ENCODE measurements at places on chromosomes 4 and X. TPM values are rescaled to one million over a fixed set of nuclear protein-coding genes. Genes with fewer than 3 reads are reported as not detected.

Gene MAGEC3
- not detected for total RNA-seq

Gene DGKK
- total RNA-seq: not detected

Gene TSPAN6
- 67.5 TPM for total RNA-seq

Gene GYG2
- total RNA-seq: 1.0 TPM

Gene ADGRG4
- not detected for total RNA-seq

Gene SULT1E1
- total RNA-seq: 2.3 TPM

Gene SMIM31
- not detected for total RNA-seq

Gene CDKL5
- 5.1 TPM for total RNA-seq

Gene SUPT20HL2
- total RNA-seq: not detected

Gene MAGEC2
- total RNA-seq: not detected

Gene TRMT2B
- total RNA-seq: 17.1 TPM

Gene HDX
- total RNA-seq: 6.1 TPM

Gene SPANXD
- total RNA-seq: not detected

Gene LRCH2
- total RNA-seq: 10.6 TPM

Gene JAKMIP1
- total RNA-seq: not detected

Gene SMPX
- not detected for total RNA-seq

Gene CXCL6
- total RNA-seq: 0.26 TPM
